ENCODE measurements at places on chromosomes 4 and X.

GRCh38 chr4:32219306-32220075 is 1499.3 kb downstream of the PCDH7 start:
- no peak for DNase-seq

DNA sequence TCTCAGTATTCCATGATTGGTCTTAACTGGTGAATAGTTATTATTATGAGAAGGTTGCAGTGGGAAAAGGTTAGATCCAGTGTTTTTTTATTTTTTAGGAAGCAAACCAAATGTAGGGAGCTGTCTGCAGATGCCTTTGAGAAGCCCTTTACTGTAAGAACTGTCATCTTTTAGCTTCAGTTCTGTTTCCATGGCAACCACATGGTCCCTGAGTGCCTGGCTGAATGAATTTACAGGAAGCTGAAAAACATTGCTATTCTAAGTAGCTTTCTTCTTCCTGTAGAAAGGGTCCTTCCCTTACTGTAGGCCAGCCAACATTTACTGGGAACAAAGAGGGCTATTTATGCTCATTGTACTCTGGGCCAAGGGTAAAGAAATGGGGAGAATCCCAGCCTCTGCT is 103.3 kb downstream of the DCLK2 start:
- no peak for DNase-seq

DNA sequence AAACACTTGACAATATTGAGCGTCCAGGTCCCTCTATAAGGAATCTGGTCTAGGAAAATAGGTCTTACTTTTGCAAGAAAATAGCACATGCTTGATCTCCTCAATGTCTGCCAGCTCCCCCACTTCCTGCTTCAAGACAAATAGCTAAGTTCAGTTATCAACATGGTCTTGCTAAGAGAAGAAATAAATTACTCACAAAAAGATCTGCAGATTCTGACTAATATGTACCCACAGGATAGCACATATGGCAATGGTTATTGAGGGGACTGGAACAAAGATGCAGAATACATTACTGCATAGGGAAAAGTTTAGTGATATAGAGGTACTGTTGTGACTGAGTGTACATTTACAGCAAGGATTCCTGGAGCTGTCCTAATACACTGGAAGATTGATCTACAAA is 457.5 kb upstream of the GRID2 start:
- DNase-seq = no peak

DNA sequence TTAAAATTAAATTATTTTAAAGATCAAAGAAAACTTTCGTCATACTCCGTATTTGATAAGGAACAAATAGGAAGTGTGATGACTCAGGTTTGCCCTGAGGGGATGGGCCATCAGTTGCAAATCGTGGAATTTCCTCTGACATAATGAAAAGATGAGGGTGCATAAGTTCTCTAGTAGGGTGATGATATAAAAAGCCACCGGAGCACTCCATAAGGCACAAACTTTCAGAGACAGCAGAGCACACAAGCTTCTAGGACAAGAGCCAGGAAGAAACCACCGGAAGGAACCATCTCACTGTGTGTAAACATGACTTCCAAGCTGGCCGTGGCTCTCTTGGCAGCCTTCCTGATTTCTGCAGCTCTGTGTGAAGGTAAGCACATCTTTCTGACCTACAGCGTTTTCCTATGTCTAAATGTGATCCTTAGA is at the start of gene CXCL8:
TSS of gene CXCL8 (plus strand) at position 217 of the 426 bp plus-strand sequence. CDS start at position 307, 90 bp downstream.
- DNase-seq = no peak

GRCh38 chr4:24704149-24704548 is 91.2 kb upstream of the SOD3 start:
- DNase-seq = no peak

- DNase-seq = no peak
Observed at GRCh38 chr4:23789762-23790161, 100.1 kb downstream of the PPARGC1A start.

DNA sequence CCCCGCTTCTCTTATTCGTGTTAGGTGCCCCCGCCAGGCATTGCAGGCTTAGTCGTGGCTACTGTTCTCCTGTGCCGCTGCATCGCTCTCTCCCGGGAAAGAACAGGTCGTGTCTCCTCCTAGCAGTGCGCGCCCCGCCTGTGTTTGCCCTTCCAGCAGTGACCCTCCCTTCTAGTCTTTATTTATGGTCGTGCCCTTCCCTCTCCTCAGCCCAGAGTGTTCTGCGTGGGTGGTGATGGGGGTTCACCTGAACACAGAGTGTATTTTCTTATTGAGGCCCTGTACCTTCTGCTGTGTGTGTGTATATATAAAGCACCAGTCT is 15.2 kb downstream of the USP11 start:
- no peak for DNase-seq

- no peak for DNase-seq
Observed at GRCh38 chr4:108833046-108833445, 70.2 kb upstream of the ETNPPL start.

GRCh38 chr4:15003401-15003890 is 1.2 kb downstream of the CPEB2 start:
- DNase-seq = peak; percentile 53

- DNase-seq = no peak
Observed at GRCh38 chrX:30590368-30590767, 12.8 kb upstream of the TASL start.

DNA sequence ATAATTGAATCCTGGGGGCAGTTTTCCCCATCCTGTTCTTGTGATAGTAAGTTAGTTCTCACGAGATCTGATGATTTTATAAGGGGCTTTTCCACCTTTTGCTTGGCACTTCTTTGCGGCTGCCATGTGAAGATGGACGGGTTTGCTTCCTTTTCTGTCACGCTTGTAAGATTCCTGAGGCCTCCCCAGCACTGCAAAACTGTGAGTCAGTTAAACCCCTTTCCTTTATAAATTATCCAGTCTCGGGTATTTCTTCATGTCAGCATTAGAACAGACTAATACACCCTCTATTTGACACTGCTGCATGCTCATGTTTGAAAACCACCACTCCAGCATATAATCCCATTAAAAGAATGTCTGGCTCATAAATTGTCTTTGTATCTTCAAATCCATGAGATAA is 264.4 kb upstream of the ITM2A start:
- DNase-seq = no peak

GRCh38 chrX:2450681-2451080 is 50.1 kb downstream of the DHRSX start:
- DNase-seq = no peak

DNA sequence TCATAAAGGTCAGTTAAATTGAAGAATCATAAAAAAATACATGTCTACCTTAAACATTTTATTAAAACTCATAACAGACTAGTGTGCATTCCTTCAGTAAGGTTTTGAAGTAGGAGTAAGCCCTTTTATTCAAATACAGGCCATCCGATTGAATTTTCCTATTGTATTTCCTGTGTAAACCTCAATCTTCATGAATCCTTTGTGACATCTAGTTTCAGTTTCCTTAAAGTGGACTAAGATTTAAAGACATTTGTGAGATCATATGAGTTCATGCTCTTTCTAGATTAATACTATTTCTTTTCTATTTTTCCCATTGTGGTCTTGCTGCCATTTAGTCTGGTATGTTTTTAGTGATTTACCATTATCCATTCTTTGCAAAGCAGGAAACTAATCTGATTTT is 644.7 kb upstream of the BOD1L1 start:
- no peak for DNase-seq

DNA sequence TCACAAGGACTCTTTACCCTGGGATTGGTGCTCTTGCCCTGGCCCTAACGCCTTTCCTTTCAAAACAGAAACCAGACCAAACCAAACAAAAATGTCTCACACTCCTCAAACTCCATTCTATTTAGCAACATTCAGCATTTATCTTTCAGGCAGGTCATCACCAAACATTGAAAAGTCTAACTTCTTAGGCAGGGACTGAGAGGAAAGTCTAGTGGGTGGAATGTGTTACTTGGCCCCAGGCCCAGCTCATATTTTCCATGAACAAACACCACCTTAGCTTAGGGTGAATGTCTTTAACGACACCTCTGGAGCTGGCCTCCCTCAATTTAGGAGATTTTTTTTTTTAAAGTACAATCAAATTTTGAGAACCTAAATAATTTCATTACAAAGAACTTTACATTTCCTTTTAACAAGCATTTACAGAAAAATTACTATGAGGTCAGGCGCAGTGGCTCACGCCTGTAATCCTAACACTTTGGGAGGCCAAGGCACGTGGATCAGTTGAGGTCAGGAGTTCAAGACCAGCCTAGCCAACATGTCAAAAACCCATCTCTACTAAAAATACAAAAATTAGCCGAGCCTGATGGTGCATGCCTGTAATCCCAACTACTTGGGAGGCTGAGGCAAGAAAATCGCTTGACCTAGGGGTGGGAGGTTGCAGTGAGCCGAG is 10.2 kb upstream of the N4BP2 start:
- peak; percentile 50 for DNase-seq
